ENCODE measurements at places on chromosomes 1 and 21.

GRCh38 chr1:16324456-16324890, 27.8 kb downstream of the FBXO42 start:
- no peak for DNase-seq

DNA sequence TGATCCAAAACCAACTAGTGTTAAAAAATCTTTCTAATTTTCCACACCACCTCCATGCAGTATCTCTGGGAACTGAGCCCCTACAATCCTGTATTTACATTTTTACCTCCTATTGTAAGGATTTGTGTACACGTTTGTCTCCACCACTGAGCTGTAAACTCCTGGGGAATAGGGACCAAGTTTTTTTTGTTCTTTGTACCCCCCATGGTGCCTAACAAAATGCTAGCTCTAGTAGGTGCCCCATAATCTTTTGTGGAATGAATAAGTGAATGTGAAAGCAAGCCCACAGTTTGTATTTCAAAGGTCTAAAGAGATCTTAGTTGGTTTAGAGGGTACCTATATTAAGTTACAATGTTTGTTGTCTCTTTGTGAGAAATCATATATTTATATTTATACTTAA, 879 bp upstream of the WLS start:
- no peak for DNase-seq

GRCh38 chr21:44065428-44065827, 41.8 kb upstream of the PWP2 start:
- peak; percentile 60 for DNase-seq

GRCh38 chr1:231735941-231736340, 109.4 kb downstream of the DISC1 start:
- DNase-seq, result no peak

GRCh38 chr1:2415801-2416208, 3.4 kb upstream of the PEX10 start:
- DNase-seq, result no peak

DNA sequence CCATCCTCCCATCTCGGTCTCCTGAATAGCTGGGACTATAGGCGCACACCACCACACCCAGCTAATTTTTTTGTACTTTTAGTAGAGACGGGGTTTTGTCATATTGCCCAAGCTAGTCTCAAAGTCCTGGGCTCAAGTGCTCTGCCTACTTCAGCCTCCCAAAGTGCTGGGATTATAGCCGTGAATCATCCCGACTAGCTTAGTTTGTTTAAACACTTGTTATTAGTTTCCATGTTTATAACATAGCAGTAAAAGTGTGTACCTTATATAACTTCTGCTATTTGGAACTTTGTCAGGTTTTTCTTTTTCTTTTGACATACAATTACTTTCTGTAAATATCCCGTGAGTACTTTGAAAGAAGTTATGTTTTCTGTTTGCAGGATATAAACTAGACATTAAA, 60.6 kb upstream of the C1orf21 start:
- DNase-seq, result no peak

GRCh38 chr1:41487126-41488039, 2.9 kb upstream of the EDN2 start:
- no peak for DNase-seq

DNA sequence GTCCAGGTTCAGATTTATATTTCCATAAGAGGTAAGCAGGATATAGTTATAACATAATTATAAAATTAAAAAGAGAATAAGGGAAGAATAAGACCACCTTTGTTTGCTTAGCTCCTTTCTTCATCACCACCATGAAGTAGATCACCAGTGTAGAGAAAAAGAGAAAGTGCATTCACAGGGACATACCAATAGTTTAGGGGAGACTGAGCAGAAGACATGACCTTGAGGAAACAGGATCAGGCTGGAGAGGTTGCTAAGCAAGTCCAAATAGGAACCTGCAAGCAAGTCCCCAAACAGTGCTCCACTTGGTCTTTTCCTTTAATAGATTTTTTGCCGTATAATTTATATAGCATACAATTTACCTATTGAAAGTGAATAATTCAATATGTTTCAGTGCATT, 63.0 kb downstream of the KCNT2 start:
- no peak for DNase-seq

- DNase-seq, result no peak
These were observed 14.5 kb upstream of the TNFRSF1B start for GRCh38 chr1:12152113-12152891.
